ENCODE measurements at places on chromosomes 4 and X.

- DNase-seq = no peak
Measured at GRCh38 chr4:98822144-98822543, 106.8 kb downstream of the EIF4E start.

DNA sequence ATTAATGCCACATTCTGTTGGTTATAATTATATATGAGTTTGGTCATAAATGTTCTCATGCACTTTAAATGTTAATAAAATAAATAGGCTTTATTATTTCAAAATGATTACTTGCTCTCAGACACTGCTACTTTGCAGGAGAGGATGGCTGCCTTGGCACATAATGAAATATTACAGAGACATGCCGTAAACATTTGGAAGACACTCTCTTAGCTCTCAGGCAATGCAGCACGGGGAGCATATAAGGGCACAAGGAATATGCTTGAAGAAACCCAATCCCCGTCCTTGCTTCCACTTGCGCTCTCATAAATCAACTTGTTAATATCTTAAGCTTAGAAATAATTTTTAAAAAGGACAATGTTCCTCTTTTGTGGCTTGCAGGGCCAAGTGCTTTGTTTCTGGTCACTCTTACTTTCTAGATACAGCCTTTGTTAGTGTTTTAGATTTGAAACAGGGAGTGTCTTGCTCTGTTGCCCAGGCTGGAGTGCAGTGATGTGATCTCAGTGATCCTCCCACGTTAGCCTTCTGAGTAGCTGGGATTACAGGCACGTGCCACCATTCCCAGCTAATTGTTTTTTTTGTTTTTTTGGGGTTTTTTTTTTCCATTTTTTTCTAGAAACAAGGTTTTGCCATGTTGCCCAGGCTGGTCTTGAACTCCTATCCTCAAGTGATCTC is 445.0 kb downstream of the SPRY1 start:
- no peak for DNase-seq

GRCh38 chr4:34534916-34535315 is 1709.4 kb downstream of the ARAP2 start:
- no peak for DNase-seq

GRCh38 chrX:4909348-4909747 is 1195.9 kb upstream of the PRKX start:
- no peak for DNase-seq

DNA sequence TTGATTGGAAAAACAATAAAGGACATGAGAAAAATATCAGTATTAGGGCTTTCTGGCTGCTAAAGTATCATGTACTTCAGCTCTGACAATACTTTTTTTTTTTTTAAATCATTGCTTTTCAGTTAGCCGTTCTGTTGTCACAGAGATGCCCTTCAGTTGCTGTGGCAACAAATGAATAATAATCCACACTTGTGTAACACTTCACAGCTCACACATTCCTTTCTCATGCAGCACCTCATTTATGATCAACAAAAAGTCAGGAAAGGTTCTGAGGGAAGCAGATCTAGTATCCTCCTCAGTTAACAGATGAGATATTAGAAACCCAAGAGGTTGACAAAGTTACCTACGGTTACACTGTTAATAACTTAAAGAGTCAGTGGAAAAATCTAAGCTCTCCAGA is 444.2 kb upstream of the SLIT2 start:
- peak; percentile 55 for DNase-seq

GRCh38 chr4:132056496-132056895 is 1092.6 kb upstream of the PCDH10 start:
- DNase-seq = no peak

GRCh38 chrX:40558590-40558989 is 22.2 kb upstream of the ATP6AP2 start:
- DNase-seq = no peak

- peak; percentile 63 for DNase-seq
Measured at GRCh38 chr4:47531241-47531953, 46.3 kb downstream of the ATP10D start.

DNA sequence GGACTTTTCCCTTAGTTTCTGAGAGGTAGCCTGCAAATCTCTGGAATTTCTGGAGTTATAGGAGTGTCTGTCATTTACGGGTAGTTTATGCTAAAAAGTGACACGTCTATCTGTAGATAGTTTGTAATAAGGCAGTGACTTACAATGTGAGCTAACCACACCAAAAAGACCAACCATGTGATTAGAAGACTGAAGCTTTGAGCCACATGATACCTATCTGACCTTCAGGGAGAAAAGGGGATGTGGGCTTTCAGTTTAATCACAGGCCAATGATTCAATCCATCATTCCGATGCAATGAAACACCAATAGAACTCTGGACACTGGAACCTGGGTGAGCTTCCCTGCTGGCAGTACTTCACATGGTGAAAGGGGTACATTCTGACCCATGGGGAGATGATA is 254.6 kb upstream of the GK2 start:
- DNase-seq = no peak

- DNase-seq = no peak
Measured at GRCh38 chr4:113610537-113610936, 151.0 kb downstream of the CAMK2D start.

DNA sequence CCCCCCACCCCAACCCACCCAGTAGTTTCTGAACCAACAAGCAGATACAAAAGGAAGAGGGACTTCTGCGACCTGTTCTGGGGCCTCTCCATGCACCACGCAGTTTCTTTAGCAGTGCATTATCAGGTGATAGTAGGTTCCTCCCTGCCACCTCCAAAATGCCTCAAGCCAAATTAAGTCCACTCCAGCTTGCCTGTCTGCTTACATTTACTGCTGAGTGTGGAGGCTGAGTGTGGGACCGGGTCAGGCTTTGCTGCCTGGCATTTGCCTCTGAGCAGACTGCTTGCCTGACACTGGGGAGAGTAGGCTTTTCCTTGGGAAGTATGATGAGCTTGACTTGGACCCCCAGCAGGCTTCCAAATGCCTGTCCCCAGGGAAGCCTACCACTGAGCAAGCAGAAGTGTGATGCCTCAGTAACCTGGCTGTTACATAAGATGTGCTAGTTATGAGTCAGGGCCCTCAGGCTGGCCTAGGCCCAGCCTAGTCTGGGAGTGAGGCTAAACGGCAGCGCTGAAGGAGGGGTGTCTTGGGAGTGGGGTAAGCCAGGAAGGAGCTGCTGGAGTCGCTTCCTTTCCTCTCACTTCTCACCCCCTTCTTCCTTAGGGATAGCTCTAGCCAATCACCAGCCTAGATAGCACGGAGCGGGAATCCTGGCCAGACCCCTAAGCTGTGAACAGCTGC is 9.0 kb downstream of the TSC22D3 start:
- DNase-seq = peak; percentile 23

DNA sequence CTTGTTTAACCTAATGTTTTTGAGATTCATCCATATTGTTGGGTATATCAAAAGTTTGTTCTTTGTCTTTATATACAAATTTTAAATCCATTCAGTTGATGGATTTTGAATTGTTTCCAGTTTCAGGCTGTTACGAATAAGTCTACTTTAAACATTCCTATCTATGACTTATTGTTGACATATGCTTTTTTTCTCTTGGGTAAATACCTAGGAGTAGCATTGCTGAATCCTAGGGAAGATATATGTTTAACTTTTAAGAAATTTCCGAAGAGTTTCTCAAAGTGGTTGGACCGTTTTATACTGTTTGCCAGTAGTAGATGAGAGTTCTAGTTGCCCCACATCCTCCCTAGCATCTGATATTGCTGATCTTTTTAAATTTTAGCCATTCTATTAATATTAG is 60.9 kb upstream of the IL13RA1 start:
- DNase-seq = no peak

GRCh38 chrX:9291629-9292028 is 173.2 kb upstream of the TBL1X start:
- DNase-seq = no peak

DNA sequence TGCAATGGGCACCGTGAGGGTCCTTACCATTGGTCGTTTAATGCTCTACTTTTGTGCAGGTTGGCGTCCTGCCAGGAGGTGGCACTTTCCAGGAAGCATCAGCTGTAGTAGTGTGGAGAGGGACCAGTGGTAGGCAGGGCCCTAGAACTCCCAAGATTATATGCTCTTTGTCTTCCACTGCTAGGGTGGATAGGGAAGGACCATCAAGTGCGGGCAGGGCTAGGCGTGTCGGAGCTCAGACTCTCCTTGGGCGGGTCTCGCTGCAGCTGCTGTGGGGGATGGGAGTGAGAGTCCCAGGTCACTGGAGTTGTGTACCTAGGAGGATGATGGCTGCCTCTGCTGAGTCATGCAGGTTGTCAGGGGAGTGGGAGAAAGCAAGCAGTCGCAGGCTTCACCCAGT is 134.7 kb downstream of the KLF8 start:
- no peak for DNase-seq

All from GM03348 (cell line).